ENCODE measurements at places on chromosomes 13 and 19.

DNA sequence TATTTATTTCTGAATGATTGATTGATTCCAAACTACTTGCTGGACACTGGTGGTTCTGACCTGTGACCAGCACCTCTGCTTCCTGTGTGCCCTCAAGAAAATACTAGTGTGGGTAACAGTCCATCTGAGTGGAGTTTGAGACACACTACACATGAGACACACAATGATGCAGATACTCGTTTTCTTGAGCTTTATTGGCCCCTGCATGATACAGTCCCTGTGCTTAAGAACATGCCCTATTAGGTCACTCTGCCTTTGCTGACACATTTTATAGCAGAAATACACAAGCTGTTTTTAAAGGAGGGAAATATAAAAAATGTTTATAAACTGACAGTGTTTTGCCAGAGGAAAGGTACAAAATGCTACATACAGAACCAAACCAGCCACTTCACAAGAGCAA lies 126.9 kb downstream of the STK24 start:
- no peak for DNase-seq

- no peak for DNase-seq
Observed at GRCh38 chr19:46898731-46899130, 37.9 kb downstream of the ARHGAP35 start.

- DNase-seq, result no peak
Observed at GRCh38 chr13:52896827-52897659, 48.6 kb upstream of the PCDH8 start.

DNA sequence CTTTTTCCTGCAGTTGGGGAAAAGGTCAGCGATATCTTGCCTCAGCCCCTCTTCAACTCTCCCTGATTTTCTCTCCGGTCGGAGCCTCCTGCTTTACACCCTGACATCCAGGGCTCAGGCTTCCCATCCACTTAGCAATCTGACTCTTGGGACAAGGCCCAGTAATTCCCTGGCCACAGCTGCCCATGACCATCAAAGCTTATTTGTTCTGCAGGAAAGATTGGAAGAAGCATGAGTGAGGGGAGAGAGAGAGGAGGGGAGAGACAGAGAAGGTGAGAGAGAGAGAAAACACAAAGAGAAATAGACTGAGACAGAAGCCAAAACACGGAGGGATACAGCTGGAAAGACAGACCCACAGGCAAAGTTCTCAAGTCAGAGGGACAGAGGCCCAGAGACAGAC lies 13.7 kb downstream of the SYT3 start:
- DNase-seq, result no peak

- peak; percentile 55 for DNase-seq
Observed at GRCh38 chr19:49056101-49056901, 1.2 kb downstream of the CGB7 start.

DNA sequence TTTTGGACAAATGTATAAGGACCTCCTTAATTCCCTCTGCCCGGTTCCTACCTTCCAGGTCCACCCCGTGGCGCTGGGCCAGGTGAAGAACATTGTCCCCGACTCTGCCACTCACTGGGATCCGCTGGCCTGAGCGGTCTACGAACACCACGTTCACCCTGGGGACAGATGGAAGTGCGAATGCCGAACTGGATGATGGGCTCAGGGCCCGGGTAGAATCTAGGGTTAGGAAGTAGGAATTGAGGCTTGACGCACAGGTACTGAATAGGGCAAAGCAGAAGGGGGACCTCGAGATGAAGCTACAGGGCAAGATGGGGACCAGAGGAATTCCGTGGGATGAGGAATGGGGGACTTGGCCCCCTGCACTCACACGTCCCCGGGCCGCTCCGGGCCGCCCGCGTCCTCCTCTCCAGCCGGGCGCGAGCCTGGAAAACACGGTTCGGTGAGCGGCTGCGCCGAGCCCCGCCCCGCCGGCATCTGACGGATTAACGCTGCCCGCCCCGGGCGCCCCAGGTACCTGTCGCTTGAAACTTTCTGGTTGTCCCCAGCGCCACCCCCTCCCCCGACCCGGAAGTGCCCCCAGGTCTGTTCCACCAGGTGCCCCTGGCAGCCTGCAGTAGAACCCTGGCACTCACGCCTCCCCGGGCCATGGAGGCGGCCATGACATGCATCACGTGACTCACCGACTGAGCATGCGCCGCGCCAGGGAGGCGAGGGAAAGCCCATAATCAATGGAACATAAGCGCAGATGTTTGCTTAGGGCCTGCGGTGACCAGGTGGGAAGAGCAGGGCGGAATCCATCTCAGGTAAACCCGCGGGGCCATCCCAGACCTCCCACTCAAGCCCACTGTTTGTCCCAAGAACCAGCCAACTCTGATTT lies at the start of gene FDX2:
TSS of gene FDX2 (minus strand) at position 681 of the 880 bp plus-strand sequence. CDS start at position 662, 19 bp downstream.
- DNase-seq, result peak; percentile 95

DNA sequence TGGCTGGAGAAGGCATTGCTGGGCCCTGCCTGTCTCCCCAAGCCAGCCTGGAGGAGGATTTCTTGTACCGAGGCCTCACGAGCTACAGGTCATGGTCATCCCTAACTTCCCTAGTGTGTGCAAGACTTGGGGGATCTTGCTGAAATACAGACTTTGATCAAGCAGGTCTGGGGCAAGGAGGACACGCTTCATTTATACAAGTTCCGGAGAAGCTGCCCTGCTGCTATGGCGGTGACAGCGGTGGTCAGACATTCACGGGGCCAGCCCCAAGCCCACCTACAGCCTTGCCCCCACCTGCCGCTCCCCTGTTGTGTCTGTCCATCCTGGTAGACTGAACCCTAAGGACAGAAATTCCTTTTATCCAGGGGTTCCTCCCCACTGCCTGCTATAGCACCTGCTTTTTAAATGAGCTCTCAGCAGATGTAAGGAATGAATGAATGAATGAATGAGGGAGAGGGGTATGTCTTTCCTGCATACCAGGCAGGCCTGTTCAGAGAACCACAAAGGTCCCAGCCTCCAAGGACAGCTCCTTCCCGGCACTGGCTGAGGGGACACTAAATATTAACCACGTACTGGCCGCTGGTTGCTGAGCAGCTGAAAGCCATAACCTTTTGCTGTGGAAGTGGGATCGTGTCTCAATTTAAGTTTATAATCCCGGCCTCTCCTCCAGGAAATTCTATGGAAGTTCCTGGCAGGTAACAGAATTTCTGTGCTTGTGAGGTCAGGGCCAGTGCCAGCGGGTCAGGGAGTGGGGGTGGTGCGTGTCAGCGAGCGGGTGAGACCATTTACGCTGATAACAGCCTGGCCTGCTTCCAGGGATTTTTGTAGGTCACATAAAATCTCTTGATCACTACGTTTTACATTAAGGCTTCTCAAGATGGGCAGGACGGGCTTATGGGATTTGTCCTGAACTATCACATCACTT lies 27.1 kb downstream of the TSSK6 start:
- DNase-seq, result no peak

DNA sequence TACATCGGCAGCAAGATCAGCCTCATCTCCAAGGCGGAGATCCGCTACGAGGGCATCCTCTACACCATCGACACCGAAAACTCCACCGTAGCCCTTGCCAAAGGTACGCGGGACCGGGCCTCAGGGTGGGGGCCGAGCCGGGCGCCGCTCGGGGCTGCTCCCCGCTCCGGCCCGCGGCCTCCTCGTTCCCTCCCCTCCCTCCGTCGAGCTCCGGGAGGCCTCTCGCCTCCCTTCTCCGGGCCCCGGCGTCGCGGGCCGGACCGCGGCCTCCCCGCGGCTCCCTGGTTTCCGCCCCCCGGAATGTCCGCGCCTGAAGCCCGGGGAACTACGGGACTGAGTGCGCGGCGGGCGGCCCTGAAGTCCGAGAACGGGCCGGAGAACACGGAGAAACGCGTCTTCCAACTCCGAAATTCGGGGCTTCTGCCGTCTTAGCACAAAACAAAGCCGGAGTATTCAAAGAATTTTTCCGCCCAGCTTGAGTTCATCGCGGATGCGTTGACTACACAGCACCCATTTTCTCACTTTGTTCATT lies 423 bp downstream of the LSM14A start:
- DNase-seq, result no peak

DNA sequence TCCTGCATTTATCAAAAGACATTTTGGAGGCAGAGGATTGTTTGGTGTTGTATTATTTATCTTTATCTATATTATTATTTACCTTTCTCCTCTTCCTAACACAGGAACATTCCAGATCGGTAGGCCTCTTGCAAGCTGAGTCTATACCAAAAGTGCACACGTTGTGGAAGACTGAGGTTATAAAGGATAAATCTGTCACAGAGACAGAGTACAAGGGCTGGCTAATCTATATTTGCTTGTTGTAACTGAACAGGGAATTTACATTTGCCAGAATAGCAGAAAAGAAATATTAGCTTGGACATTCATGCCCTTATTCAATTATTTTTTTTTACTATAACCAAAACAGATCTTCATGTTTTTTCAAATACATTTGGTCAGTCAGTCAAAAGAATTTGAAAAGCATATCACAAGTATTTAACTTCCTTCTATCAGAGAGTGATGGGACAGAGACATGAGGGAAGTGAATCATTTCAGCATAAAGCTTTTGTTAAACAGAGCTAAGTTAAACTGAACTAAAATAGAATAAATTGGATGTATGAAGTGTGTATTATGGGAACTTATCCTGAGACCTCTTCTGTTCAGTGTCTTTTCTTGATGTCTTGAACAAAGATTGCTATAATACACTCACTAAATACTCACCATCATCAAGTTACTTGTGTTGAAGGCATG lies 352.5 kb downstream of the DNAJC15 start:
- DNase-seq, result no peak

GRCh38 chr19:7862413-7862951 lies 11.7 kb downstream of the PRR36 start:
- peak; percentile 65 for DNase-seq

DNA sequence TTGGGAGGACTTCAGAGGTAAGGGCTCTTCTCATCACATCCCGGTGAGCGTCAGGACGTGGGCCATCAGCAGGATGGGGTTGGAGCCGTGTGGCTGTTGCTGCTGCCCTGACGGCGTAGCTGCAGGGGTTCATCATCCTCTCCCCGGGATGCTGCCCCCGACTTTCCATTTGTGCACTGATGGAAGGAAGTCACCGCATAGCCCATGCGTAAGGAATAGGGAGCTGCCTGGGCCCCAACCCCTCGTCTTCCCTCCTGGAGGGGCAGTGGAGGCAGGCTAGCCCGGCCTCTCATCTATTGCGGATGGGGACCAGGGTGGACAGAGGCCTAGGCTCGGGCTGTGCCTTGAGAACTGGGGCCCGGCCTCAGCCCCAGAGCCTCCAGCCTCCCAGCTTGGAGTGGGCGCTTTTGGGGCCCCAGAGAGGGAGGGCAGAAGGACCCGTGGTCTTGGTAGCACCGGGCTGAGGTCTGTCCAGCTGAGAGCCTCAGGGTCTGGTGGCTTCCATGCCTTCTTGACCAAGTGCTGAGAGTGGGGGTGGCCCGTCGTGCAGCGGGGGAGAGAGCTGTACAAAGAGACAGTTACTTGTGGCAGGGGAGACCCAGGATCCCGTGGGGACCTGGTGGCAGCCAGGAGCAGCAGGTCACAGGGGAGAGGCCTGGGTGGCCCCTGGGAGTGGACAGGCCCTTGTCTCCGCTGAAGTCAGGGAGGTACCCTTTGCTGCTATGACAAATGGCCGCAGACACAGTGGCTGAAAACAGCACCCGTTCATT lies 44.0 kb downstream of the KDM4B start:
- no peak for DNase-seq

DNA sequence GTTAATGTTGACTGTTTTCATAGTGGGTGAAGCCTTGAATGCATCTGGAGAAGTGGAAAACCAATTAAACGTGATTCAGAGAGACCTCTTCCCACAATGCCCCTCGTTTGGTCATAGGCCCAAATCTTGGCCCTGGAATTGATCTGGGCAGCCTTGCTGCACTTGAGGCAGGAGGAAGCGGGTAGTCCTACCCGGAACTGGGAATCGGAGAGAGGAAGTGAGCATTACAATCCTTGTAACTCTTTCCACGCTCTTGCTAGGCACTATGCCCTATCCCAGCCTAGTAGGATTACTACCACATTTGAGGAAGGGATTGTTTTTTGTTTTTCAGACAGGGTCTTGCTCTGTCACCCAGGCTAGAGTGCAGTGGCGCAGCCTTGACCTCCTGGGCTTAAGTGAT lies 3.6 kb downstream of the KCNK6 start:
- no peak for DNase-seq

GRCh38 chr19:52542984-52543664 lies 15.7 kb downstream of the ZNF808 start:
- DNase-seq, result peak; percentile 21

DNA sequence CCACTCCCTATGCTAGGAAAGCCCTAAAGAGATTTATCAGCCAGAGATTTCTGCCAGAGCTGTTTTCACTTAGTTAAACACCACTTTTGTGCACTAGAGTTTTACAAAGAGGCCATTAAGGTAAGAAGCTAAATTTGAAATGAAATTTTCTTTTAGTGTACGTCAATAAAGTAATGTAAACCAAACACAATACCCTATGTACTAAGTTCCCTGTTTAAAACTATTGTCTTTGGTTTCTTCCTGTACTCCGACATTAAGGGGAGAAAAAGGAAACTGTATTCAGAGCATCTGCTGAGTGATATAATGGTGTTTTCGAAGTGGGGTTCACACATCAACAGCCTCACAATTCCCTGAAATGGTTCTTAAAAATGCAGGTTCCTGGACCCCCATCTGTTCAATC lies 40.7 kb upstream of the STARD13 start:
- DNase-seq, result no peak

- DNase-seq, result no peak
Observed at GRCh38 chr13:34507630-34508029, 434.4 kb upstream of the NBEA start.

DNA sequence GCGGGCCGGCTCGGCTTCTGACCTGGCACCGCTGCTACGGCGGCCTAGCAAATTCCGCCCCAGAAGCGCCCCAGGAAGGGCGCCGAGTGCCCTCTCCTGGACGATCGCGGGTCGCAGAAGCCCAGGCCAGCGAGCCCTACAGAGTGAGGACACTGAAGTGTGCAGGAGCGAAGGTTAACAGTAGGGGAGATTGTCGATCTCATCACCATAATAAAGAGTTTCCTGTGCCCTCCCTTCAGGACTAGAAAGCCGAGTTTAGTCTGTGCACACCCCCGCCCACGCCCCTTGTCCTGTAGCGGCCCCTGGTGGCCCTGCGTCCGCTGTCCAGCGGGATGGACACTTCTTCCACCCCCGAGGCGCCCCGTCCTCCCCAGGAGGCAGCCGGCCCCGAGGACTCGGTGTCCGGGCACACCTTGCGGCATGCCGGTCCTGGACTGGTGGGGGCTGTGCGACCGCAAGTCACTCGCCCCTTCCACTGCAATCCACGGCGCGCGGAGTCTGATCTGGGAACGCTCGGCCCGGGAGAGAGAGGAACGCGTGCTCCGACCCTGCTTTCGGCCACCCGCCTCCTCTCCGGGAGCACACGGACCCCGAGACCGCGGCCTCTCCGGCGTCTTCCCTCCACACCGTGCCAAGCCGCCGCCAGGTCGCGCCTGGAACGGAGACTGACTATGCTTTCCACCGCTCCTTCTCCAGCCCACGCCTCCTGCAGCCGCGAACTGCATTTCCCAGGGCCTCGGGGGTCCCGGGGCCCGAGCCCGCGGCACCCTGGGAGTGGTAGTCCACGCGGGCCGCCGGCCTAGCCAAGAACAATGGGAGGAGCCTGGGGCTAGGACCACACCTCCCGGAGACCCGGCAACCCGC lies 770 bp upstream of the KMT2B start:
- DNase-seq, result peak; percentile 97

- DNase-seq, result peak; percentile 24
Observed at GRCh38 chr13:111184458-111185401, 69.6 kb downstream of the ARHGEF7 start.

Data from stimulated activated CD4-positive, alpha-beta T cell treated with anti-CD3 and anti-CD28 coated beads, Interleukin-4, amount 100 ng/mL, for 24 hours (primary cell).